Left colon (tissue), 2 donors: ENCODE measurements at places on chromosomes 5 and 9. TPM values are rescaled to one million over a fixed set of nuclear protein-coding genes. Genes with fewer than 3 reads are reported as not detected.

- DNase-seq, result no peak
Measured at GRCh38 chr9:129283291-129283691, 105.2 kb upstream of the IER5L start.

GRCh38 chr5:160453751-160454150 lies 32.1 kb downstream of the PTTG1 start:
- DNase-seq, result no peak

GRCh38 chr9:15837079-15837679 lies 284.3 kb downstream of the CCDC171 start:
- no peak for DNase-seq

GRCh38 chr5:57097526-57097925 lies 76.3 kb upstream of the GPBP1 start:
- no peak for DNase-seq

DNA sequence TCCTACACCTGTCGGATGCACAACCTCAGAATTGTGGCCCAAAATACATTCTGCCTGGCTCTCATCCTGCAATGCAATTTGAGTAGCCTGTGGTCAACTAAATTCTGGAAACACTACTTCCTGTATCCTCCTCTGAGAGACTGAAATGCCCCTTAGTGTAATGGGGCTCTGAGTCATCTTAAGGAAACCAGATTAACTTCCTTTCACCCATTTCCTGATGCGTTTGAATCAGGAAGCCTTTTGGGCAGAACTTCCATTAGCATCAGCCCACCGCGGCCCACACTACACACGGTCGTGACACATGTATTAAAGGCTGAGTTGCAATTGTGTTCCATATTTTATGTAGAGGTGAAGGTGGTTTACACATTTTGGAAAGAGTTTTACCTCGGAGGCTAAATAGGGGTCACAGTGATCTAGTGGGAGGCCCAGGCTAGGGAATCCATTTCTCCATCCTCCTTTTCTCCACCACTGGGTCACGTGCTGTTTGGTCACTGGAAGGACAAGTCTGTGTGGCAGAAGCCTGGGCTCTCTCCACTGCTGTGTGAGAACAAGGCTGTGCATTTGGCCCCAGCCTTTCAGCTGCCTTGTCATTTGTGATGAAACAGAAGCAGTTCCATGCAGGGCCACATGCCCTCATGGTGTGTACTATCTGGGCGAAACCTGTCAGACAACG lies 55.9 kb downstream of the DAP start:
- DNase-seq, result no peak

DNA sequence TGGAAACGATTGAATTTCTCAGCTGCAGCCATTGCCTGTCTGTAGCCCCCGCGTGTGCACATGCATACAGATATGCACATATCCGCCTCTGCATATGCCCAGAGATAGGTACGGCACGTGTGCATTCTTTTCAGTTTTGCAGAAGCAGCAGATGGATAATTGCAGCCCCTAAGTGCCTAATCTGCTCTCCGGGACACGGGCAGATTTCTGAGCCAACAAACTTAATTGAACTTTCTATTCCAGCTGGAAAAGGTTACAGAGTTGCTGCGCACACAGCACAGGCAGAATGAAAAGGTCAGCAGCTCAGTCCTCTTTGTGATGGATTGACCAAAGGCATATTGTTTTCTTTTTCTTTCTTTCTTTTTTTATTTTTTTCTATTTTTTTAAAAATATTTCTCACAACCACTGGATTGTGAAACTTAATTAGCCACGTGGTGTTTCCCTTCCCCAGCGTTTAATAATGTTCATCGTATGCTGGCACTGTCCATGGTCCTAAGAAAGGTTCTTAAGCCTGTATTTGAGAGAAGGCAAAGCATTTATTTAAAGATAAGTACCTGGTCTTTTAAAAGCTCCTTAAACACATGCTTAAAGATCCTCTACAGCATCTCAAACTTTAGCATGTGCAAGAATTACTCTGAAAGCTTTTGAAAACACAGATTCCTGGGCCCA lies 270.2 kb upstream of the BRINP1 start:
- no peak for DNase-seq

The KIF4B gene
- total RNA-seq, result not detected

The ENTPD2 gene
- 25.0 TPM for total RNA-seq
